Cortex of kidney (tissue), 1 donor: ENCODE measurements at places on chromosomes 3 and 15.

GRCh38 chr3:69343875-69344274 is 42.0 kb downstream of the FRMD4B start:
- no peak for DNase-seq

GRCh38 chr15:33008284-33008995 is 186.1 kb downstream of the FMN1 start:
- DNase-seq, result no peak

DNA sequence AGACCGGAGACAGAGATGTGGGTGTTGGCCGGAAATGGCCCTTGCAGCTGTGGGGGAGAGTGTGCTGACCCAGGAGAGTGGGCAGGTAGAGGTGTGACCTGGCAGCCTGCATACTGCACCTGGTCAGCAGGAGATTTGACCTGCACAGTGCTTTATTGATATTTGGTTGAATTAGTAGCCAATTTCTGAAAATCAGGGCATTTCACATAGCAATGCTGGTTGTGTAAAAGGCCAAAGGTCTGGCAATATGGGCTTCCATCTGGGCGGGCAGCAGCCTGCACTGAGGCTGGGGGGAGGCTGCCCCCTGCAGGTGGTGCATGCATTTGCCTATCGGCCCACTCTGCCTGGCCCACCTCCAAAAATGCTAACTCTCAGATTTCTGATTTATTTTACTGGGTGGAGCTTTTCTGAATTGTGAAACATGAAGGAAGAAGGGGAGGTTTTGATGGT is 9.4 kb upstream of the MGLL start:
- no peak for DNase-seq

- DNase-seq, result no peak
Measured at GRCh38 chr3:100782906-100783305, 73.6 kb downstream of the TFG start.

GRCh38 chr3:157123621-157124020 is 36.3 kb downstream of the CCNL1 start:
- no peak for DNase-seq

DNA sequence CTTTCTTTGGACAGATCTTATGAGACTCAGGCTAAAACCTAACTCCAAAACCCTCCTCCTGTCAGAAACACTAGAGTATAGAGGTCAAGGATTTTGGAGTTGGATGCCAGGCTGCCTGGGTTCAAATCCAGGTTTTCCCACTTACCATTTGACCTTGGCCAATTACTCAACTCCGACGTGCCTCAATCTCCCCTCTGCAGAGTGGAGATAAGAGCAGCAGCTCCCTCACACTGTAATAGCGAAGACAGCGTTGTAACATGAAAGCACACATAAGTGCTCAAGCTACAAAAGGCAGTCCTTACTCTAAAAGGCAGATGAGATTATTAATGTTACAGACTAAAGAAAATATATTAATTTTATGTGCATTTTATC is 90.1 kb downstream of the IGF2BP2 start:
- DNase-seq, result no peak

- DNase-seq, result no peak
Measured at GRCh38 chr3:113890256-113890900, 51.8 kb downstream of the GRAMD1C start.

DNA sequence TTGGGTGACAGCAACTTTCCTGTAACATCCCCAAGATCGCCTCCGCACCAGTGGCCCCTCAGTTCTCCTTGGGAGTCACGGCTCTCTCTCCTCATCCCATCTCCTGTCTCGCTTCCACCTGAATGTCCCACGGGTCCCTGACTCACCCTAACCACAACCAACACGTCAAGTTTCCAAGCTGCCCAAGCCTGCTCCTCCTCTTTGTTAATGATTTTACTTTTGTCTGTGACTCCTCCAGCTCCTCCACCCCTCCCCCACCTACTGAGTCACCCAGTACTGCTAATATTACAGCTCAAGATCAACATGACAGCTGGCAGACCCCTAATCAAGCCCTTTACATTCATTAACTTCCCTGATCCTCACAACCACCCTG is 39.3 kb downstream of the BDH1 start:
- no peak for DNase-seq

DNA sequence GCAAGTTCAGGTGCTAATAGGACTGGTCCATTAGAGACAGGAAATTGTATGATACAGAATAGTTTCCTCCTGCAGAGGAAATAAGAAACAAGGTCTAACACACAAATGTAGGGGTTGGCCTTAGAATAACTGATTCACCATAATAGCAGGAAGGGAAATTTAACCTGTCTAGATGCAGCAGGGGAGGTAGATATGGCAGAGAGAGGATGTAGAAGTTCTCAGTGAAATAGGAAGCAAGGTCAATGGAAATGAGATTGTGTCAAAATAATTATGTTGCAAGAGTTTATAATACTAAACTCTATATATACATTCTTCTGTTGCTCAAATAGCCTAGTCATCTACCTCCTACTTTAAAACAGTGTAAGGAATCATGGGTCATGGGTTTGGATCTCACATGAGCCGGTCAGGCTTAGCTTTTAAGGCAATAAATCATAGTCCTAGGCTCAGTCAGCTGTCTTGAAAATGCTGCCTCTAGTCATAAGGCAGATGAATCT is 17.0 kb downstream of the BCL2A1 start:
- no peak for DNase-seq

GRCh38 chr3:88113311-88114162 is 36.2 kb upstream of the C3orf38 start:
- DNase-seq, result no peak

DNA sequence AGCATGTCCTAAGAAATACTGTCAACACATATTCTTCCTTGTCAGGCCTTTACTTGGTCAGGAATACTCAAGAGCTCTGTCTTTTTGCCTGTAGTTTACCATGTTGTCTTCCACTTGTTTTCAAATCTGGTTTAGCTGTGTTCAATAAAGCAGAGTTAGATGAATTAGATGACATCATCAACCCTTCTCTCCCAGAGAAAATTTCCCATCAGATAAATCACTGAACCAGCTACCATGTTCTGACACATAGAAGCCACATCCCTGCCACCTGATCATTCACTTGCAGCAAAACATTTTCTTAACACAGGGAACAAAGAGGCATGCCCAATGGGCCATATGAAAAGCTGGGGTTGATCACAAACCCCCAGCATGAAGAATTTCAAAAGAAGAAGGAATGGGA is 42.1 kb downstream of the TERC start:
- no peak for DNase-seq

- no peak for DNase-seq
Measured at GRCh38 chr15:62409466-62409865, 244.4 kb upstream of the C2CD4B start.

DNA sequence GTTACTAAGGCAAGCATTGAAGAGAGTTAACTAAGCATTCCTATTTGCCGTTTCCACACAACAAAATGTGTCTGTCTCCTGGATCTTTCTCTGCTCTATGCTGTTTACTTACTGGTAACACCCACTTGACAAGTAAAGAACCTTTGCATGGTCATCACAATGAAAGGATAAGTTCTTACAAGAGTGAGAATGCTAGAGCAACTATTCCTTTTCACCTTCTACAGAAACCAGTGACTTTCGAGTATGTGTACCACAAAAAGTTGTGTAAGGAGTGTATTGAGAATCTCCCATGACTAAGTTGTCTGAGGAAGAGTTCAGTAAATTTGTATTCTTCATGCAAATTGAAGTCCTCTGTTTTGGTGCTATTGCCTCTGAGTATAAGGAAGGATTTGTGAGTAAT is 10.8 kb downstream of the TIPARP start:
- no peak for DNase-seq

- DNase-seq, result no peak
Measured at GRCh38 chr3:41060106-41060505, 139.2 kb upstream of the CTNNB1 start.

DNA sequence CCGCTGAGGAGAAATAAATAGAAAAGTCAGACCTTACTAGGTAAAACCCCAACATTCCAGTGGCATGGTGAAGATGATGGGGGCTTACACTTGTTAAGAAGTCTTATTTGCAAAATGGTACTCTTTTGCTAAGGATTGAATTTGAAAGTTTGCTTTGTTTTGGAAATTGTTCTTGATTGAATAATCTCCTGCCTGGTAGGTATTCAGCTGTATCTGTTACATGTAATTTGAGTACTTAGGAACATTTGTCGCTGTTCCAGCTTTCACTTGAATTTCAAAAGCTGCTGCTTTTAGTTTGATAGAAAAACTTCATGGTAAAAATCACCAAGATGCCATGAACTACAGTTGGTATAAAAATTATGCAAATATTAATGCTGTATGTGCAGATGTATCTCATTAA is 44.6 kb downstream of the TFG start:
- DNase-seq, result no peak

DNA sequence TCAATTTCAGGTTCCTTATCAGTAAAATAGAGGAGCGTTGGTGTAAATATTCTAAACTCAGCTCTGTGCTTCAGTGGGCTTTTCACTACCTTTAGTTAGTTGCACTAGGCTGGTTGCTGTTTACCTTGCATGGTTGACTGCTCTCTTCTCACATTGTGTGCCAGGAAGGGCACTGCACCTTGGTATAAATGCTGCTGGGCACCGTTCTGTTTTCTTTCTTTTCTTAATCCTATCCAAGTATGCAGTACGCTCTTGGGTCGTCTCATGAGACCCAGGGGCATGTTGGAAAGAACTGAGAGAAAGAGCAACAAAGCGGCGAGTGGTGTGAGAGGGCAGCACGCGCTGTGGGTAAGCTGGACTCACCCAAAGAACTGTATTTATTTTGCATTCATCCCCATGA is 22.4 kb downstream of the KCNMB2 start:
- no peak for DNase-seq

DNA sequence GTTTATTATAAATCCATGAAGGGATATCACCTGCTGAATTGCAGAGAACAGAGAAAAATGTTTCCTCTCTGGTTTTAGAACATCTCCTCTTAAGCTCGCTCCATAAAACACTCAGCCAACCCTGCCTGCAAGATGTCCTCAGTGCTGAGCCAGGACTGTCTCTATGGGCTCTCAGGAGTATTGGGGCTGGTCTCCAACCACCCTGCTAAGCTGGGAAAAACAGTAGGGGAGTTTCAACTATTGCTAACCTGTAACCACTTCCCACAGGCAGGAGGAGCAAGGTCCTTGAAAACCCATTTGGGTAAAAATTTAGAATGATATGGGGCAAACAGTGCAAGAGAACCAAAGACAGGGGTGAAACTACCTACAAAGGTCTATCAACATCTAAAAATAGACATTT is 34.3 kb downstream of the MYO1E start:
- no peak for DNase-seq

GRCh38 chr15:29134641-29135308 is 134.8 kb downstream of the NSMCE3 start:
- no peak for DNase-seq

DNA sequence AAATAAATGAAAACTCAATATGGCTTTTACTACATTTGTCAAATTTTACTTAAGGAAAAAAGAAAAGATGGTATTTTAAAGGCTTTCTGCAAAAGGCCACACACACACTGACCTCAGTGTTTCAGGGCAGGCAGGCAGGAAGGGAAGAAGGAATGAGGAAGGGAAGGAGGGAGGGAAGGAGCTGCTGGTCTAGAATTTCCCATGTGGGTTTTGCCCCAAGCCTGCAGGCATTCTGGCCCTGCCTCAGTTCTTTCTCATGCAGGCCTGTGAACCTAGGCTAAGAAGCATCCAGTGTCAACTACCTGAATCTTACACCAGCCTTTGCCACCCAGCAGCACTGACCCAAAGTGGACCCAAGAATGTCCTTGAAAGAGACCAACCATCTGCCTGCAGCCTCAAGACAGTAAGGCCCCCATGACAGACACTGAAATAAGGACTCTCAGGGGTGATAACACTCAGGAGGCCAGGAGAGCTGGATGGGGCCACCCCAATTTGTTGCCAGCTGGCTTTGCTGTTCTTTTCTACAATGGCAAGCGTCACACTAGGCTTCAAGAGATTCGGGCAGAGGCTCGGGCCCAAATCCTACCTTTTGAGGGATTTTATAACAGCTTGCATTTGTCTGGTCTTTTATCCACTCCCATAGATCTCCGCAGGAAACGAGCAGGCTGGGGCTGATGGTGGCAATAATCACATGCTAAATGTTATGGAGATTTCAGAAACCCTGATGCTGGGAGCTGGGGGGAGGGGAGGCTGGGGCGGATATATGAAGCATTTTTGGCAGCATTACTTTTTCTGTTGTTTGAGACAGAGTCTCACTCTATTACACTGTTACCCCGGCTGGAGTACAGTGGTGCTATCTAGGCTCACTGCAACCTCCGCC is 51.4 kb downstream of the XXYLT1 start:
- no peak for DNase-seq

DNA sequence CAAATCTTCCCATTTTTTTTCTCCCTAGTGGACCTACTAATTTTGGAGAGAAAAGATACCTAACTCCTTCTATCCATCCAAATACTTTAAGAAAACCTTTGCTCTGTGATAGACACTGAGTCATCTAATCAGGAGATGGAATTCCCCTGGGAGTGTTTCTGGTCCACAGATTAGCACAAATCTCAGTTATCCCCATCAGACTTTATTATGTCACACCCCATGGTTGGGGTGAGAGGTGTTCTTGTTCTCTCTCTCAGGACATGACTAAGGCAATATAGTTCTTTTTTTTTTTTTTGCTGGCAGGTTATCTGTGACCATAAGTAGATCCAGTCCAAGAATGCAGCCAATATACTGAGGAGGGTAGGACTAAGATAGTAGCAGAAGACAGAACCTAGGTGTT is 15.8 kb downstream of the SLC9A9 start:
- no peak for DNase-seq

GRCh38 chr3:73349657-73350056 is 275.1 kb downstream of the PDZRN3 start:
- no peak for DNase-seq

DNA sequence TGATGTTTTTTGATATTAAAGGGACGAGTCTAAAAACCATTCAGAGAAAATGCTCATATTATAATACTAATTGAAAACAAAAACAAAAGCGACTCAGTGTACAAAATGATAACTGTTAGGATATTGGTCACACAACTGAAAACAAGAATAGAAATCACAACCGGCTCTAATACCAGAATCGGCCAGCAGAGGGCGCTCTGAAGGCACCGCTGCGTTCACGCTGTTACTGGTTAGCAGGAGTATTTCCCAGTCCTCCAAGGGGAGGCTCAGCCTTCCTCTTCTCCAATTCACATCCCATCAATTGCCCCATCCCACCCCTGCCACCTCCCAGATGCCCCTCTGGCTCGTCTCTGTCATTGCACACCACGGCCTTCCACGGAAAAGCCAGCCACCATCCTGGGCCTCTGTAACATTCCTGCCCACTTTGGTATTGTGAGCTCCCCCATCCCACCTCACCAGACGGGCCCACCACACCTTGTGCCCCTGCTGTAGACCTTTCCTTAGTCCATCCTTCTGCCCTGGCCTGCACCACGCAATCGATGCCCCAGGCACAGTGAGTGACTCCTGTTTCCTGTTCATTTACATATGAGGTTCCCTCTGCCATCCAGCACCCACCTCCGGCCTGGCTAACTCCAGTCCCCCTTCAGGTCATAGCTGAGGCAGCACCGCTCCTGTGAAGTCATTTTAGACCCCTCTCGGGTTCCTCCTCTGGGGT is 8.5 kb downstream of the FAM107A start:
- no peak for DNase-seq

- no peak for DNase-seq
Measured at GRCh38 chr3:43286841-43287499, 630 bp downstream of the SNRK start.
